ENCODE measurements at places on chromosomes 11 and 22.

- no peak for DNase-seq
These were observed 382.6 kb downstream of the KCNA4 start for GRCh38 chr11:29634244-29634643.

- no peak for DNase-seq
These were observed 6.9 kb downstream of the RDX start for GRCh38 chr11:110289472-110289871.

DNA sequence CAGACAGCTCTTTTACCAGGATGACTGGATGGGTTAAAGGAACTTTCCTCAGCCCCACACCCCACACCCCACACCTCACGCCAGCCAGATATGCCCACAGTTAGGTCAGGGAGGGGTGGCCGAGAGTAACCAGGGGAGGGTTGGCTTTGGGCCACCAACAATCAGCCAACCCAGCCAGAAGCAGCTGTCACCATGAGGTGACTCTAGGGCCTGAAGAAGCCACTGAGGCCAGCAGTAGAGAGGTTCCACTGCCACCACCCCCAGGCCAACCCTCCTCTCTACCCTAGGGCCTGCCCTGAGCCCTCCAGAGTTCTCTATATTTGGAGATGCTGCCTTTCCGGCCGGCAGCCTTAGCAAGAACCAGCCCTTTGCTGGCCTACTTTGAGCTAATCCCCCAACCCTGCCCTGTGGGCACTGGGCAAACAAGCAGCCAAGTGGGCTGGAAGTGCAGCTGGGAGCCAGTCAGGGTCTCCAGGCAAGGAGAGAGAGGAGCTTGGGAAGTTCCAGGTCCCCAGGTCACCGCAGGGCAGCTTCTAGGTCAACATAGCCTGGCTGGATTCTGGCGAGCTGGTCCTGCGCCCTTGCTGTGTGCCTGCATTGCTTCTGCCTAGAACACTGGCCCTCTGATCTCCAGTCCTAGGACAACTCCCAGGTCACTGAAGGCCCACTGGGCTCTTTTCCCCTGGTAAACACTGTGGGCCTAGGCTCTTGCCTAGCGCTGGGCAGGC lies 12.0 kb upstream of the SYT8 start:
- DNase-seq, result no peak

GRCh38 chr22:29580200-29580810 lies 608 bp downstream of the NIPSNAP1 start:
- DNase-seq, result peak; percentile 13

- DNase-seq, result no peak
These were observed 270.2 kb upstream of the LUZP2 start for GRCh38 chr11:24226606-24227005.

- no peak for DNase-seq
These were observed 197.6 kb downstream of the TMEM135 start for GRCh38 chr11:87235366-87235765.

GRCh38 chr11:66022401-66023185 lies 3.7 kb downstream of the CATSPER1 start:
- peak; percentile 86 for DNase-seq

DNA sequence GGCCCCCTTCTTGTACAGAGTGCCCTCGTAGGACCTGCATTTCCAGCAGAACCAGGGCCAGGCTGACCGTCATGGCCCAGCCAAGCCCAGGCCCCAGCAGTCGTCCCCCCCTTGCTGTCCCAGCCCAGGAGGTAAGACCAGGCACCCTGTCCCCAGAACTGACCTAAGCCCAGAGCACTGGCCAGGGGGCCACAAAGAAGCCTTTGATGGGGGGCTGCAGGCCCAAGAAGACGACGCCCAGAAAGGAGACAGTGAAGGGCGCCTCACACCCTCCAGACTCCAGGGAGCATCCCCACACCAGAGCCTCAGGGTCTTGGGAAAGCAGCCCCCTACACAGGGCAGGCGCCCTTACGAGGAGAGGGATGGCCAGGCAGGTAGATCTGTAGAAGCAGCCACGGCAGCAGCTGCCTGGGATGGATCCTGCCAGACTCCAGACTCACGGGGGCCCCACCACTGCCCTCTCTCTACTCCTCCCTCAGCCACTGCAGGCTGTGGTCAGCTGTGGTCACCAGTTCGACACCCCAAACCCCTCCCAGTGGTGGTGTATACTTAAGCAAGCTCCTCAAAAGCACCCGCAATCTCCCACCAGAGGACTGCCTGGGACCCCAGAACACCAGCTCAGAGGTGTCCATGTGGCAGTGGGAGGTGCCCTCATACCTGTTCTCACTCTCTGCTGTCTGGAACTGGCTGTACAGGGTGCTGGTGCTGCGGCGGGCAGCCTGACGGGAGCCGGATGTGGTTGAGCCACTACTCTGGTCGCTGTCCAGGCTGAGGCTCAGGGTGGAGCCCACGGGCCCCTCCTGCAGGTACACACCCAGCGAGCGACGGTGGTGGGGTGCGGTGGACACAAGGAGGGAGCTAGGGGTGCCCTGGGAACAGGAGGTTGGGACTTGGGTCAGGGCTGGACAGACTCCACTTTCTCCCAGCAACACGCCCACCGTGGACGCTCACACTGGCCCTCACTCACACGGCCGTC lies 27.0 kb downstream of the SBF1 start:
- DNase-seq, result no peak

GRCh38 chr11:8309862-8310261 lies 46.2 kb upstream of the LMO1 start:
- no peak for DNase-seq

DNA sequence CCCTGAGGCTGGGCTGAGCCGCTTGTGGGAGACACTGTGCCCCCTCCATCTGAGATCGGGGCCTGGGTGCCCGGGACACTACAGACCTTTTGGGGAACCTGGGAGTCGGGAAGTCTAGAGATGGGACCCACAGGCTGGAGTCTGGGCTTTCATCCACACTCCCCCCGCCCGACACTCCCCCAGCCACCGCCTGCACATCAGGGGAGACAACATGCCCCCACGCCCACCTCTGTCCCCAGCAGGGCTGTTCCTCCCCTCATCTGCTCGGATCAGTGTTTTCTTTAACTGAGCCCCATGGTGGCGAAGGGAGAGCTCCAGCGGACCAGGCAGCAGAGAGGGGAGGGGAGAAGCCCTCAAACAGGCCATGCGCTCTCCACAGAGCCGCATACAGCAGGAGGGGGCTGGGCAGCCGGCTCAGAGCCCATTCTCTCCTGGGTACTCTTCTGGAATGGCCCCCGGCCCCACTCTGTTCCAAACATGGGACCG lies 174.7 kb downstream of the IGLL1 start:
- no peak for DNase-seq

DNA sequence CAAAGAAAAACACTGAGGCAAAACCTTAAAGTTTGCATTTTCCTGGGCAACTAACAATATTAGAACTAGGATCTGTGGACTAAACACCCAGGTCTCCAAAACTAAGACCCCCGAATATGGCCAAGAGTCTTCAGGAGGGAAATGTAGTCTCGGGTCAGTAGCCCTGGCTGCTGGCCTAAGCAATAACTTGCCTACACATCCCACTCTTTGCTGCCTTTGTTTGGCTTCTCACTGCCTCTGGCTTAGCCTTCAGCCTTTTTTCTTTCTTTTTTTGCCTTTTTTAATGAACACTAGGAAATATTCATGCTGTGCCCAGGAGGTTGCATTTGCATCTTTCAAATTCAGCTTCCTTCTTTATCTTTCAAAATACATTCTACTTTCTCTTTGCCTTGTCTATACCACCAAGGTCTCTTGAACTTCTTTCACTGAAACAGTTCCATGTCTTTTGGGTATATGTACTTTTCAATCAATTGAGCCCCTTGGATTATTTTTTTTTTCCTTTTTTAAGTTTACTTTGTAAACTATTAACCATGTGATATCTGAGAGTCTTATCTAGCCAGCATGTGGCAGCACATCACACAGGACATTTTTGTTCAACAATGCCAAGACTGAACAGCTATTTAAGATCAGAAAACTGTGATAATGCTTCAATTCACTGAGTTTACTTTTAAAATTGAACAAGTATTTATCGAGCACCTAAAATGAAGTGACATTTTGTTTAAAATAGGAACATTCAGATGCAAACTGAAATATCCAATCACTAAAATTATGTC lies 165.0 kb upstream of the TRPC6 start:
- no peak for DNase-seq

DNA sequence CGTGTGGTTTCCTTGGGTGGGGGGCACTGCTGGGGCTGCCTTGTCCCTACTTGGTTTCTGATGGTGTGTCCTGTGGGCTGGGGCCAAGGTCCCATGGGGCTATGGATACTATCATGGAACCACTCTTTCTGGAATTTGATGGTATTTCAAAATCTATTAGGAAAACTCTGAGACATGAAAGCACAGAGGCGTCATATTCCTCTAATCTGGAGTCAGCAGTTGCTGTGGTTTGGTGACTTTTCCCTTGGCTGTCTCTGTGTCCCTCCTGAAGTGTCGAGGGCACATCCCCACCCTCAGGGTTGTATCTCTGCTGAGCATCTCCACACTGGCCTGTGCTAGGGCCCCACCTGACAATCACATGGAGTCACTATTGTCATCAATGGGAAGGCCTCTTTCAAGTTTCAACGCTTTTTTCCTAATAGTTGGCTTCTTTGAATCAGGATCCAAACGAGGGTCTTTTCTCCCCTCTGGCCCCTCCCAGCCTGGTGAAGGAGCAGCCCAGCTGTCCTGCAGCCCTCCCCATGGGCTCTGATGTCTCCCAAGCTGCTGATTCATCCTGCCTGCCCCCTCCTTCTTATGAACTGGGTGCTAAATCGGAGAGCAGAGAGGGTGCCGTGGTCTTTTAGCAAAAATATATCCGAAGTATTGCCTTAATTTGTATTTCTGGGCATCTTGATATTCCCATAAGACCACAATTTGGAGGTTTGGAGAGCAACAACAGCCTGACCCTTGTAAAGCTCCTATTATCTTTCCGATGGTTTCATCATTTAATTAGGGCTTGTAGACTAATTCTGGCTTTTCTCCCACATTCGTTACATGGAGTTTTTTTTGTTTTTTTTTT lies 38.5 kb downstream of the MED15 start:
- DNase-seq, result no peak

GRCh38 chr22:30701872-30702271 lies 7.2 kb downstream of the OSBP2 start:
- DNase-seq, result no peak

GRCh38 chr22:24134090-24134846 lies 47.0 kb upstream of the SUSD2 start:
- DNase-seq, result peak; percentile 16

GRCh38 chr22:43515902-43516301 lies 104.1 kb downstream of the MPPED1 start:
- no peak for DNase-seq

DNA sequence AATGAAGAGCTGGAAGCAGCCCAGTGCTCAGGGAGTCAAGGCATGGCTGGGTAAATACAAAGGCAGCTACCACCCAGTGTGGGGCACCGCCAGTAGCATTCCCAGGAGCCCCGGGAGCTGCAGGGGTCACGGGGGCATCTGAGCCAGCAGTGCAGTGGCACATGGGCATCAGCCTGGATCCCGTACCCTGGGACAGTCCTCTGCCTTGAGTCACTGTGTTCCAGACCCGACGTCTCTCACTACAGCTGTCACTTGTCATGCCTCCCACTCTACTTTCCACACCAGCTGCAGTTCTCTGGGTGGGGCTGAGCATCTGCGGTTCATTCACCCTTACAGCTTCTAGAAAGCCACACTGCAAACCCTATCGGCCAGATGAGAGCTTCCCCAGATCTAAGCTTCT lies 29.6 kb downstream of the DHCR7 start:
- DNase-seq, result no peak

DNA sequence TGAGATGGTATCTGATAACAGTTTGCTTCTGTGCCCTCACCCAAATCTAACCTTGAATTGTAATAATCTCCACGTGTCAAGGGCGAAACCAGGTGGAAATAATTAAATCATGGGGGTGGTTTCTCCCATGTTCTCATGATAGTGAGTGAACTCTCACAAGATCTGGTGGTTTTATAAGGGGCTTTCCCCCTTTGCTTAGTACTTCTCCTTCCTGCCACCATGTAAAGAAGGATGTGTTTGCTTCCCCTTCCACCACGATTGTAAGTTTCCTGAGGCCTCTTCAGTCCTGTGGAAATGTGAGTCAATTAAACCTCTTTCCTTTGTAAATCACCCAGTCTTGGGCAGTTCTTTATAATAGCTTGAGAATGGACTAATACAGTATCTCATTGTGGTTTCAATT lies 8.5 kb upstream of the OVCH2 start:
- DNase-seq, result no peak

DNA sequence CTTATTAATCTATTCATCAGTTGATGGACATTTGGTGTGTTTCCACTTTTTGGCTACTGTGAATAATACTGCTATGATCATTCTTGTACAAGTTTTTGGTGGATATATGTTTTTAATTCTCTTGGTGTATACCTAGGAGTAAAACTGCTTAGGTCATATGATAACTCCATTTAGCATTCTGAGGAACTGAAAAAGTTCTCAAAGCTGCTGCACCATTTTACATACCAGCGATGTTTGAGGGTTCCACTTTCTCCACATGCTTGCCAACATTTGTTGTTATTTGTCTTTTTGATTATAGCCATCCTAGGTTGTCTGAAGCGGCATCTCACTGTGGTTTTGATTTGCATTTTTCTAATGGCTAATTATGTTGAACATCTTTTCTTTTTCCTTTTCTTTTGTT lies 4.1 kb upstream of the ACER3 start:
- no peak for DNase-seq

DNA sequence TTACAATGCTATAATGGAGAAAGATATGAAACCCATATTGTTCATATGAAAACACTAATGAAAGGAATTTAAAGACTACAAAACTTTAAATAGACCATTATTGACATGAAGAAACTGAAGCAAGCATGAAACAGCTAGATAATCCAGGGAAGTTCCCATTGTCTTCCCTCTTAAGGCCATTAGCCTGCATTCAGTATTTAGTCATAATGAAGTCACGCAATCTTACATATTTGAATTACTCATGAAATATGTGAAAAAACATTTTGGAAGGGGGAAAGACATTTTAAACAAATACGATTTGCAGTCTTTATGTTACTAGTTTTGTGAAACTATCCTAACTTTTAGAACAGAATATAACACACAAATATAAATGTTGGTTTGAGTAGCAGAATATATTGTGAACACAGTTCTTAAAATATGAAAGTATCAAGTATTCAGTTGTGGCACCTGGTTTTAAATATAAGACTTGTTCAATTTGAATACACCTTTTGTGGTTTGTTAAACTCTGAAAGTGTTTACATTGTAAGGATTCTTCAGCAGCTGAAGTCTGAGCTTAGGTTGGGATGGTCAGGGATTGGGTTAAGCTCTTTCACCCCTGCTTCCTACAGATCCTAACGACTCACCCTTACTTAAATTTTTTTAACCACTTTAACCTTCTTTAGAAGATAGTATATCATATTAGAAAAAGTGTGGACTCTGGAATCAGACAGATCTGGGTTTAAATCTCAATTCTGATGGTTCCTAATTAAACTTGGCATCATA lies 500.3 kb upstream of the TENM4 start:
- no peak for DNase-seq

GRCh38 chr11:91773090-91773489 lies 451.5 kb upstream of the FAT3 start:
- no peak for DNase-seq
